ENCODE measurements at places on chromosomes 2 and 18. TPM values are rescaled to one million over a fixed set of nuclear protein-coding genes. Genes with fewer than 3 reads are reported as not detected.

- no peak for DNase-seq
Measured at GRCh38 chr2:167136879-167137596, 248.8 kb downstream of the XIRP2 start.

DNA sequence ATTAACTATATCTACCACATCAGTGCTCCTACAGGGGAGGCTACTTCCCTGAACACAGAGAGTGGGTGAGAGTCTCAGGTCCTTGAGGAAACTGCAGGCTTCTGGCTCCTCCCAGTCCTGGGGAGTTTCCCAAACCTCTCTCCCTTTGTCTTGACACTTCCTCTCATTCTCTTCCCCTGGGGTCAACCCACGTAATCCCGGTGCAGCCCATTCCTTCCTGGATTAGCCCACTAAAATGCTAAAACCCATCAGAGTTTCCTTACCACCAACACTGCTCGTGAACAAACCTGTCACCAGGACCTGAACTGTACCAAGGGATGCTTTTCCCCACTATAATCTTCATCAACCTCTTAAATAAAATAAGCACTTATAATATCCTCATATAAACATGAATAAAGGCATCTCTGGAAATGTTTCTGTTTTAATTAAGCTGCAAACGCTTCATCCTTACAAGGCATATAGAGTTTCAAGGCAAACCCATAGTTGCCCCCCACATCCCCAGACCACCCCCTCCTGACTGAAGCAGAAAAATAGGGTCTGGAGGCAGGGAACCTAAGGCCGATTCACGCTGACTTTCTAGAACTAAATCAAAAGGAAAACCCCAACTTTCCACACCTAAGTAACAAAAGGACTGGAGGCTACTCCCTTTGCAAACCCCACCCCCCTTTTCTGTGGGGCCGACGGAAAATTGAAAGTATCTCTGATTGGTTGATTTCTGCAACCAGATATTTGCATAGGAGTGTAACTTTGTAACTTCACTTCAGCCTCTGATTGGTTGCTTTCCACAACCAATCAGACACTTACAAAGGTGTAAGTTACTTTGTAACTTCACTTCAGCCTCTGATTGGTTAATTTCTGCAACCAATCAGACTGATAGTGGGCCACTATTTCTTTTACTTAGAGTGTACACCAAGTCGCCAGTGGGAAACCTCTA is 19.0 kb downstream of the TMSB10 start:
- DNase-seq: peak; percentile 95

DNA sequence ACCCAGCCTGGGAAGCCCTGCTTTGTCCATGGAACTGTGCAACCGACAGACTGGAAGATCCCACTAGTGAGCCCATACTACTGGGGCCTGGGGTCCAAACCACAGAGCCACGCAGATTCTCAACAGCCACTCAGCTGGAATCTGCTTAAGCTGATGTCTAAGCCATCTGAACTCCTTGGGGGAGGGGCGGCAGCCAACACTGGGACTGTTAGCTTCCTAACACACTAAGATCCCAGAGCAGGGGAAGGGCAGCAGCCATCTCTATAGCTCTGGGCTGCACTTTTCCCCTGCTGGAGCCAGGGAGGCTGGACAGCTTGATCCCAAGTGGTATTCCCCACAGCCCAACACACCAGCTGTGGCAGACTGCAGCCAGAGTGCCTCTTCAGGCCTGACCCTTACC is 118.3 kb downstream of the RPRM start:
- no peak for DNase-seq

- DNase-seq: no peak
Measured at GRCh38 chr2:26070730-26071129, 36.8 kb downstream of the RAB10 start.

DNA sequence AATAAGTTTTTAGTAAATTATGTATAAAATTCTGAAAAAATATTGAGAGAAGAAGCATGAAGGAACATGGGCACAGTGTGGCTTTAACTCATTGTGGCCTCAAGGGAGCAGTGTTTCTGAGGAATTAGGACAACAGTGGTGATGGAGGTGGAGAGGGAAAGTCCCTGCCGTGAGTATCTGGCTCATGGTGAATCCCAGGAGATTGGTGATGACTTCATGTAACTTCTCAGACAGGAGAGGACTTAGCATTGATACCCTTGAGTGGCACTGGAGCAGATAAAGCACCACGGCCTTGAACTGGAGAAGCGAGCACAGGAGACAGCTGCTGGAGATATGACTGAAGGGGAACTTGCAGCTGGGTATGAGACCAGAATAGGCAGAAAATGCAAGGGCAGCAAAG is 35.0 kb upstream of the LRP1B start:
- DNase-seq: peak; percentile 77

GRCh38 chr2:3198119-3198518 is 179.5 kb downstream of the EIPR1 start:
- peak; percentile 32 for DNase-seq

DNA sequence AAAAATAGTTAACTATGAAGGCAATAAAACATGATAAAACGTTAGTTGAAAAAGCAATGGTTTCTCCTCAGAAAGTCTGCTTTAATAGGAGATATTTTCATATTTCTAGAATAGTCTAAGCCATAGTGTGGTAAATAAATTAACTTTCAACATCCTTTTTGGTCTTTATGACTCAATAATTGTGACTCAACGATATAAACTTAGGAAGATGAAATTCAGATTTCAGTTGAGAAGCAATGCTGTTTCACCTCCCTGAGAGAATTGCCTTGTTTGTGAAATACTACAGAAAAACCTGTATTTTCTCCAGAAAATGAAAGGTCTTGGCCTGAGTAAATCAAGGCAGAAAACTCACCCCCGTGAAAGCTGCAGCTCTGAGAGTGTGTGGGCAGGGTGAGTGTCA is 166.9 kb downstream of the ETAA1 start:
- no peak for DNase-seq

DNA sequence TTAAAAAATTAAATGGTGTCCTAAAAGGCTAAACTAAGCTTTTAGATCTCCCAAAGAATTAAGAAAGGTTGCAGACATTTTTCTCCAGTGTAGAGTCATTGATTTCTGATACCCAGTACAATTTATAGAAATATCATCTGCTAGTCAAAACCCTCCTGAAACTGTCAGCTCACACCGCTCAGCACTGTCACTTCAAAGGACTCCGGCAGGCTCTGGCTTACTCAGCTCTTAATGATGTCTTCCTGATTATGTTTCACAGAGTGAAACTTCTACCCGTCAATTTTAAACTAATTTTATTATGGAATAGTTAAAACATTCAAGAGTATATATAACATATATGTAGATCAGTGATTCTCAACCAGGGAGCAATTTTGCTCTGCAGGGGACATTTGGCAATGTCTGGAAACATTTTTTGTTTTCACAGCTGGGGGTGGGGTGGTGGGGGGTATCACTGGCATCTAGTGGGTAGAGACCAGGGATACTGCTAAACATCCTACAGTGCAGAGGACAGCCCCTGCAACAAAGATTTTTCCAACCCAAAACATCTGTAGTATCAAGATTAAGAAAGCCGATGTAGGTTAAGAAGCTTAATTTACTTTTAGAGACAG is 31.6 kb downstream of the CDK15 start:
- DNase-seq: no peak

DNA sequence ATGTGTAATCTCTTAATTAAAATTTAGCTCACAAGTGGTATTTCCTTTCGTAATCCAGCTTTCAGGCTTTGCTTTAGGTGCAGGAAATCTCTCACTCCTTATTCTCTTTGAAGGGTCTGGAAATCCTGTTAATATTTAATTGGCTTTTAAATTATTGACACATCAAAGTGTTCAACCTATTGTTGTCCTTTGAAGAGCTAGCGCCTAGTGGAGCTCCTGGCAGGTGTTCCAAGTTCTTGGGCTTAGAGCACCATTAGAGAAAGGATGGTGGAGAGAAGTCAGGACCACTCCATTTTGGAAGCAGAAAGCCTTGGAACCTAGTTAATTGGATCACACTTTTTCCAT is 92.4 kb downstream of the CABLES1 start:
- DNase-seq: no peak

DNA sequence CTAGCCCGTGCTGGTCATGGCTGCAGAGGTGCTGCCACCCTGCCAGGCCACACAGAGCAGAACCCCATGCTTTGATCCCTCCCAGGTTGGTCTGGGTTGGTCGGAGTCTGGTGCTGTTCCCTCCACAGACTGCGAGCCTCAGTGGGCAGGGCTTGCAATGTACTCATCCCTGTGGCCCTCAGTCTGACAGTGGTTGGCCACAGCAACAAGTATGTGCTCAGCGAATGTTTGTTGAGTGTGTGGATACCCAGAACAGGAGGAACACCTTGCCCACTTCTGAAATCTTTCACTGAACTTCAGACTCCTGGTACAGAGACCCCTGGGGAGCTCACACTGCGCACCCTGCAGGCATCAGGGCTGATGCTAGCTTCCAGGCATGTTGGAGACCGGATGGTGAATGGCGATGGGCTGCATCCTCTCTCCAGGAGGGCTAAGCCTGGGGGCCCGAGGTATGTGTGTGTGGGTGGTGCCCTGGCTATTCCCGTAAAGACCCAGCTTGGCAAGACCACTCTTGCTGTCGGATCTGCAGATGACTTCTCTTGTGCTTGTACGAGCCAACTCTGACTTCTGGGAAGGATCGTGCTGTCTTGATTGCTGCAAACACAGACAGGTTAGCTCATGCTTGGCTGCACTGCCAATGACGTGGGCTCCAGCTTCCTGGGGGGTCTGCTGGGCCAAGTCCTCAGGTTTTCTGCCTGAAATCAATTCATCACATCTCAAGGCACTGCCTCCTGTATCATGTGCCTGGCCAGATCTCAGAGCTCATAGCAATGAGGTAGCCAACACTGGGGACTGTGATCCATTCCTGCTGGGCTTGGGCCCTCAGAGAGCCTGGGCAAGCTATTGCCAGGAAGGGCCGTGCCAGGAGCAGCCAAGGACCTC is 43.7 kb downstream of the RHOB start:
- DNase-seq: no peak

- no peak for DNase-seq
Measured at GRCh38 chr2:119694470-119694844, 15.5 kb downstream of the TMEM177 start.

DNA sequence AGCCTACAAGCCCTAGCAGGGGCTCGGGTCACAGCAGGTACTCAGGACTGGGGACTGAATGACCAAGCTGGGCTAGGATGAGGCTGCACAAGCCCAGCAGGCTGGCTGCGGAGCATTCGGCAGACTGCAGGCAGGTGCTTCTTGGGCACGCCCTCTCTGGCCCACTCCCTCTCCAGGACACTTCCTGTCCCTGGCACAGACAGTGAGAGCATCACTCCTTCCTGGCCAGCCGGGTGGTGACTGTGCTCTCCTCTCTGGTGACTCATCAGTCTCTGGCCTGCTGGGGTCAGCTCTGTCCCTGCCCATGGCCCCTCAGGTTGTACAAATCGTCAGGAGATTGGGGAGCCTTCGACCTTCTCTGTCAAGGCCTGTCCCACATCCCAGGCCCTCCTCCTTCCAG is 22.5 kb downstream of the C1QL2 start:
- no peak for DNase-seq

GRCh38 chr18:2572892-2573291 is 1.5 kb downstream of the NDC80 start:
- DNase-seq: no peak

- no peak for DNase-seq
Measured at GRCh38 chr2:89850881-89851582, 1159.6 kb downstream of the RPIA start.

GRCh38 chr2:109049022-109049421 is 60.0 kb upstream of the EDAR start:
- no peak for DNase-seq

- DNase-seq: peak; percentile 77
Measured at GRCh38 chr2:20050646-20051531, 539 bp downstream of the LAPTM4A start.

- no peak for DNase-seq
Measured at GRCh38 chr2:175880-176820, 87.7 kb downstream of the SH3YL1 start.

GRCh38 chr2:61530749-61531148 is 7.4 kb downstream of the XPO1 start:
- DNase-seq: no peak

- DNase-seq: no peak
Measured at GRCh38 chr2:240463274-240463865, 27.9 kb downstream of the GPC1 start.

The CXCR1 gene
- not detected for total RNA-seq

The VIT gene
- total RNA-seq: 0.65 TPM

The VRK2 gene
- total RNA-seq: 35.4 TPM

The TFCP2L1 gene
- total RNA-seq: 0.28 TPM

The LNPK gene
- total RNA-seq: 10.5 TPM

The ADAM23 gene
- total RNA-seq: 0.85 TPM

The GPC1 gene
- 8.3 TPM for total RNA-seq

The UGT1A6 gene
- 0.88 TPM for total RNA-seq

The IL37 gene
- total RNA-seq: not detected

The MSGN1 gene
- not detected for total RNA-seq

Measured in dermis blood vessel endothelial cell (primary cell).